ENCODE measurements at places on chromosomes 11 and 22.

- DNase-seq, result no peak
Measured at GRCh38 chr11:110077831-110078325, 15.3 kb upstream of the ZC3H12C start.

DNA sequence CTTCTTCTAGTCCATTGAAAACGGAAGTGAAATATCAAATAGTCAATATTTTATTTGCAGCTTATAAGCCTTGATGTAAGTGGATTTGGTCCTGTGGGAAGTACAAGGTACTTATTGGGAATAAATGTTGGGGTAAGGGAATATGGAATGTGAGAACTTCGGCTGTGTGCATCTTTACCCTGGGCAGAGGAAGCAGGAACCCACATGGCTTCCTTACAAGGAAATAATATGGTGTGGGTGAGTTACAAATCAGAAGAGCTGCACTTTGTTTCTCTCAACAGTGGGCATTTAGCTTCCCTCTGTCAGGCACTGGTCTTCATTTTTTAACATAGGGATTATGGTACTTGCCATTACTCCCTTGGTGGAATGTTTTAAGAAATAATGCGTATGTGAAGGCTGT lies 77.9 kb downstream of the SCN3B start:
- no peak for DNase-seq

DNA sequence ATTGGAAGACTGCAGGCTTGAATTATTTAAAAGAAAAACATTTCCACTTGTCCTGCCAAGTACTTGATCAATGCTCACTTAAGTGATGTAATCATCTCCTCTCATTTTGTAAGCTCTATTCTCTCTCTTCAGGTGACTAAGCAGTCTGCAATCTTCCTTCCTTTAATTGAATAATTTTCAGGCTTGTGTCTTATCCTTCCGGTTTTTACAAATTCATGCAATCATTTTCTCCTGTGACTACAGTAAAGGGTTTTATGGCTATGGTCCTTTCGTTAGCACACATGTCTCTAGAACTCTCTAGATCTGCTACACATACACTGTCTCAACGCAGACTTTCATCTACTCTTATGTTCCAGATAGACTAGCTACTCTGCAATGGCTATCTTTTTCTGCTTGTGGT lies 12.6 kb upstream of the UPB1 start:
- DNase-seq, result no peak

DNA sequence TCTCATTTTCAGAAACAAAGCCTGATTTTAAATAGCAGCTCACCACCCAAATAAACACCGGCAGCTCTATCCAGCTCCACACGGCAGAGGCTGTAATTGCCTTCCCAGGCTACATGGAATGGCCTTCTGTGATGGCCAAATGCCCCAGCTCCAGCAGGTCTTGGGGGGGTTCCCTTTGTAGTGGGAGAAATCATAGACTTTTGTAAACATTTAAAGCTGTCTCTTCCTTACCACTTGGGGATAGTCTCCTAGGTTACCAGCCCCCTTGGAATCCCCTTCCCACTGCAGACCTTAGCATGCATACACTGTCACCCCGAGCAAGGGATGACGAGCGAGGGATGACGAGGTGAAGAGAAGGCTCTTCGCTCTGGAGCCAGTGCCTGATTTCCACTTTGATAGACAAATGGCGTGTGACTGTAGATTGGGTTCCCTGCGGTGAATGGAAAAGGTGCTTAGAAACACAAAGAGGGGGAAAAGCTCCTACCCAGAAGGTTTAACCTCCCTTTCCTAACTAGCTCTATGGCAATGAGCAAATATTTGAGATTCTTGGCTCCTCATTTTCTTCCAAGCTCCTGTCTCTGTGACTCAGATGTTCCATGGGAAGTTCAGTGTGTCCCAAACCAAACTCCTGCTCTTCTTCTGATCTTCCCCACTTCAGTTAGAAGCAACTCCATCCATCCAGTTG lies 108.0 kb upstream of the CADM1 start:
- DNase-seq, result no peak

GRCh38 chr11:34899633-34900016 lies 16.6 kb downstream of the APIP start:
- no peak for DNase-seq

DNA sequence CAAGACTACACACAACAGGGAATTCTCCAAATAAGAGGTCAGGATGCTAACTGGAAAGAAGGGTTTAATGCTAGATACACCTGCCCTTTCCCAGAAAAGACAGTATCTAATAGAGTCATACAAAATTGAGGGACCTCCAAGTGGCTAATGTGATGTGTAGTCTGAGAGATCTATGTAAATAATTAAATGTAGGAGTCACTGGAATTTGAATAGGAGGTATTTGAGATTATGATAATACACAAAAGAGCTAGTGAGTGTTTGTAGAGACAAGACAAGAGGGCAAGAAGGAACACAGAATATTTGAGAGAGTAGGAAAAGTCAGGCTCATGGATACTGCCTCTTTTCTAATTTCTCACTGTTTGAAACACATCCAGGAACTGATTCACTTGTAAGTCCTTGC lies 15.5 kb upstream of the INSC start:
- no peak for DNase-seq

- no peak for DNase-seq
Measured at GRCh38 chr22:20083157-20083890, 3.3 kb downstream of the DGCR8 start.

DNA sequence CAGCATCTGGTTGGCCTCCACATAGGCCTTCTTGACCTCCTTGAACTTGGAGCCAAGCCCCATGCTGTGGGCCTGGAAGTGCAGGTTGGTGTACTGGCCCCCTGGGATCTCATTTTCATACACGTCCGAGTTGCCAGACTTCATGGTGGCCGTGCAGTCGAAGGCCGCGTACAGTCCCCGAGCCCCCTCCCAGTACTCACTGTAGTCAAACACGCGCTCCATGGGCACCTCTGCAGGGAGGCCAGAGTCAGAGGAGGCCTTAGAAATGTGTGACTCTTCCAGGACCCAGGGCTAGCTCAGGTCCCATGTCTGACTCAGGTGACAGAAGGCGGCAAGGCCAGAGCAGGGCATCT lies 6.7 kb upstream of the LRFN4 start:
- DNase-seq, result no peak

GRCh38 chr11:111258046-111258445 lies 12.5 kb downstream of the POU2AF2 start:
- DNase-seq, result no peak

DNA sequence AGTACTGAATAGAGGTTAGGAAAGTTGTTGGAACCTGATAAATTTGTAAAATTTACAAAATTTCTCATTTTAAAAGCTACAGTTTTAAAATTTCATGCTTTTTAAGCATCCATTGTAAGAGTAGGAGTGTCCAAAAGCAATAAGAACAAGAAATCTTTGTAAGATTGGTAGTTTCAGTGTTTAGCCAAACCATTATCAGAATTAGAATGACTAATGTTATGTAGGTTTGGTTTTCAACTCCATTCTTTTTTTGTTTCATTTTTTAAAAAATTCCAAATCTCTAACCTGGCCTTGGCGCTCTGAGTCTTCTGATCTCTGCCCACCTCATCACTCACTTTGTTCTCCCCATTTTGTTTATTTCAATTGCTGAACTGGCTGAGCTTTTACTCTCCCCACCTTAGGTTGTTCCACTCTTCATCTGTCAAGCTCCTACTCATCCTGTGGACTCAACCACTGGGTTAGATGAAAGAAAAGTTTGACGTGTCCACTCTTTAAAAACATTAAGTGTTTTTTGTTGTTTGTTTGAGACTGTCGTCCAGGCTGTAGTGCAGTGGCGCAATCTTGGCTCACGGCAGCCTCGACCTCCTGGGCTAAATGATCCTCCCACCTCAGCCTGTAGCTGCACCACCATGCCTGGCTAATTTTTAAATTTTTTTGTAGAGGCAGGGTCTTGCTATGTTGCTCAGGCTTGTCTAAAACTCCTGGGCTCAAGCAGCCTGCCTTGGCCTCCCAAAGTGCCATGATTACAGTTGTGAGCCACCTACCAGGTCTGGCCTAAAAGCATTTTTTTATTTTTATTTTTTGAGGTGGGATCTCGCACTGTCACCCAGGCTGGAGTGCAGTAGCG lies 14.0 kb downstream of the EP300 start:
- no peak for DNase-seq

GRCh38 chr11:78248903-78249302 lies 60.2 kb downstream of the USP35 start:
- no peak for DNase-seq

GRCh38 chr11:46718155-46719019 lies 626 bp upstream of the F2 start:
- DNase-seq, result no peak

GRCh38 chr11:34929794-34930763 lies 13.7 kb downstream of the PDHX start:
- no peak for DNase-seq

GRCh38 chr22:45082795-45083194 lies 73.0 kb upstream of the PHF21B start:
- no peak for DNase-seq

GRCh38 chr11:124762624-124763155 lies 600 bp upstream of the ESAM start:
- DNase-seq, result no peak

GRCh38 chr11:120904116-120904515 lies 119.8 kb upstream of the TBCEL start:
- no peak for DNase-seq

DNA sequence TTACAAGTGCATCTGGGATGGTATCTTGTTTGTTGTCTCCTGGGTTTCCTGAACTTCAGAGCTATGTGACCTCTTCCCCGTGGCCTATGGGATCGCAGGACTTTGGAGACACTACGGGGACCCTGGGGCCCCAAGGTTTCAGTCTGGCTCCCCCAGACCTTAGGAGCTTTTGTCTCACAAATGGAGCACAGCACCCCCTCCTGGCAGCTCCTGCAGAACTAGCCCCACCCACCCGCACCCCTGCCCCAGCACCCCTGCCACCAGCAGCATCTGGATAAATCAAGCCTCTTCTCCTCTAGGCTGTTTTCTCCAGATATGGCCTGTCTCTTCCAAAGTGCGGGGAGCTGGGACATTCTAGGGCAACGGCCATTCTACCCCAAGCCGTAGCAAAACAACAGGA lies 10.4 kb downstream of the RCOR2 start:
- no peak for DNase-seq

- no peak for DNase-seq
Measured at GRCh38 chr11:8034106-8034585, 46.9 kb upstream of the TUB start.

DNA sequence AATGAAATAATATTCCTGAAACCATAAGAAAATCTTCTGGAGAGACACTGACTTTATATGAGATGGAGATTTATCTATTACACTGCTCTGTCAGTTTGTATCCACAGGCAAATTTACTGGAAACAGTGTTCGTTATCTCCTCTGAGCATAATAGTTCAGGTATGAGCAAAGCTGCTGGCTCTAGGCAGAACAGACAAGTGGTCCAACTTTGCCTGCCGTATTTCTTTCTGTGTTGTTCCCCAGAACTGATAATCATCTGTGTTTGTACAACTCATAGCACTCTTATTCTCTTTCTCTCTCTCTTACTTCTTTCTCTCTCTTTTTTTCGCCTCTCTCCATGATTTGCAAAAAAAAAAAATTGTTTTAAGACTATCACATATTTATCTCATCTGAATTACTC lies 623.8 kb upstream of the CHORDC1 start:
- DNase-seq, result no peak

- no peak for DNase-seq
Measured at GRCh38 chr11:118263695-118264568, at the start of gene MPZL2. MPZL2 (minus strand) TSS chr11:118264297; CDS start chr11:118264153, 144 bp downstream.

GRCh38 chr11:123740787-123741158 lies 687 bp downstream of the ZNF202 start:
- no peak for DNase-seq

- no peak for DNase-seq
Measured at GRCh38 chr22:50530580-50530876, 716 bp upstream of the TYMP start.

- no peak for DNase-seq
Measured at GRCh38 chr11:33772870-33773269, 1.4 kb downstream of the FBXO3 start.

- DNase-seq, result no peak
Measured at GRCh38 chr11:47387944-47388696, 9.8 kb upstream of the SPI1 start.

DNA sequence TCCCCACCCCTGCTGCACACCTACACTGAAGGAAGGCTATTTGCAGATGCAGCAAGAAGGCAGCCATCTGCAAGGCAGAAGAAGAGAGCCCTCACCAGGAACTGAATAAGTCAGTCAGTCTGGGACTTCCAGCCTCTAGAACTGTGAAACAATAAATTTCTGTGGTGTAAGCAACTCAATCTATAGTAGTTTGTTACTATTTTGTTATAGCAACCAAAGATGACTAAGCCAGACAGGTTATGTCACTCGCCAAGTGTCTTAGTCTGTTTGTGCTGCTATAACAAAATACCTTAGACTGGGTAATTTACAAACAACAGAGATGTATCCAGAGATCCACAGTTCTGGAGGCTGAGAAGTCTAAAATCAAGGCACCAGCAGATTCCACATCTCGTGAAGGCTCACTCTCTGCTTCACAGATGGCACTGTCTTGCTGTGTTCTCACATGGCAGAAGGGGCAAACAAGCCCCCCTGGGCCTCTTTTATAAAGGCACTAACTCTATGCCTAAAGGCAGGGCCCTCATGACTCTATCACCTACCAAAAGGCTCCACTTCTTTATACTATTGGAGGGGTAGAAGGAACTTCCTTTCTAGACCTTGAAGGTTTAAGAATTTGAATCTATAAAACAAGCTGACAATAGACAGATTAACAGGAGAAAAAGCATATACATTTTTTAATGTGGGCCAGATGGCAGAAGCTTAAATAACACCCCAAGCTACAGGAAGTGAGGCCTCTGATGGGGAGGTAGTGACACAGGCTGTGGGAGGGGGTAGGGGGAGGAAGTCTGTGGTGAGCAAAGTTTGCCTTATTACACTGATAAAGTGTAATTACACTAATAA lies 12.3 kb downstream of the APOL6 start:
- no peak for DNase-seq

DNA sequence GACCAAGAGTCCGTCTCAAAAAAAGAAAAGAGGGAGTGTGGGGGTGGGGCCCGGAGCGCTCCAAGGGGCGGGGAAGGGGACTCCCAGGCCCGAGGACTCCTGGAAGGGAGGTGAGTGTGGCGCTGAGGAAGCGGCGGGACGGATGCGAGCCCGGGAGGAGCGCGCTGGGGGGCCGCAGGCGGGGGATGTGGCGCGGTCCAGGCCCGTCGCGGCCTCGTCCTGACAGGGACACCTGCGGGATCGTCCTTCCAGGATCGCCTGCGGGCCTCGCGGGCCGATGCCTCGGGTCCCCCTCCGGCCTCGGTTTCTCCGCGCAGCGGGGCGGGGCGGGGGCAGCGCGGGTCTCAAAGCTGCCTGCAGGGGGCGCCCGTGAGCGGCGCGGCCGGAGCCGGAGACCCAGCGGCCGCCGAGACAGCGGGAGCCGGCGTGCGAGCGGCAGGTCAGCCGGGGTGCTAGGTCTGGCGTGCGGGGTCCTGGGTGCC lies 3.8 kb upstream of the ADORA2A start:
- no peak for DNase-seq

DNA sequence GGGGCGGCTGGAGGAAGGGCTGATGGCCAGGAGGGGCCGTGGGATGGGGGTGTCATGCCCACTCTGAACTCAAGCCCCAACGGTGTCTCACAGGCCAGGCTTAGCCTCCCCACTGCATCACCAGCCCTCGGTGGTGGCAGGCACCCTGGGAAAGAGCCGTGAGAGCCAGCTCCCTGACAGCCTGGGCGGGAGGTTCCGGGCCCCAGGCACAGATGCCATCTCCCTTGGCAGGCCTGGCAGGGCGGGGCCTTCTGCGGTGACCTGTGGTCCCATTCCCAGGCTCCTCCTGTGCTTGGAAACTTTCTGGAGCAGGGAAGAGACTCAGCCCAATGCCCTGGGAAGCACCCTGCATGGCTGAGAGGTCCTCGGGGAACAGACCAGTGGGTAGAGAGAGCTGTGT lies 4.8 kb downstream of the PHLDA2 start:
- DNase-seq, result no peak
